ENCODE measurements at places on chromosomes 5 and 9.

GRCh38 chr9:123438321-123438720 lies 82.3 kb downstream of the CRB2 start:
- DNase-seq: no peak

GRCh38 chr5:128506643-128507042 lies 31.4 kb downstream of the FBN2 start:
- no peak for DNase-seq

DNA sequence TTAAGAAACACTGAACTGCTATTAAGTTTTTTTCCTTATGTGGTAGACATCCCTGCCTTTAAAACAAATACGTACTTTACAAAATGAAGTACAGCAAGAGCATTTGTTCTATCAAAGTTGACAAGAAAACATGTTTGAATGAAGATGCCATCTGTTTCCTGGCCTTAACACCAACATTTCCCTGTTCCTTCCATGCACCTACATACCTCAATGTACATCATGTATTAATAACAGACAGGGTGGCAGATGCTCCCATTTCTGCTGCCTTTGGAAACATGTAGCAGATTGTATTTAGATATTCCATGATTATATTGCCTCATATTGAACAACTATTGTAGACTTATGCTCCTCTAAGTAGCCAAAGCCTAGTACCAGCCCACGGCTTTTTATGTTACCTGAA lies 104.4 kb downstream of the PJA2 start:
- no peak for DNase-seq

DNA sequence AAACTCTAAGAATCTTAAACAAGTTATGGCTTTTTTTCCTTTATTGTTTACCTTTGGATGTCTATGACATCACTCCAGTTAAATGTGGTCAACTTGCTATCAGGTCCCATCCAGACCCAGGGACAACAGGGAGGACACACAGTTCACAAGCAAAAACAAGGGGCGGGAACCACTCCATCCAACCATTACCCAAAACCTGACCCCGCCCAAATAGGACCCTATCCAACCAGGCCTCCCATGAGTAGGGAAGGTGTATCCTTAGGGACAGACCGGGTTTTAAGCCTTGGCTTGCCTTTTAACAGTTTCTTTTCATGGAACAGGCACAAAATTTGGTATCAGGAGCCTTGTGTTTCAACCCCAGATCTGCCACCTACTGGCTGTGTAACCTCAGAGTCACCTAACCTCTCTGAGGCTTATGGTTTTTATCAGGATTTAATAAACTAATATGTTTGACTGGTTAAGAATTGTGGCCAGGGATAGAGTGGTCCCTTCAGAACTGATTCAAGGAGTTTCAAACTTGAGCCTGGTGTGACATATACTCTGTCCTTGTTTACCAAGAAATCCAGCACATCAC lies 127.7 kb upstream of the RAD23B start:
- DNase-seq: no peak

DNA sequence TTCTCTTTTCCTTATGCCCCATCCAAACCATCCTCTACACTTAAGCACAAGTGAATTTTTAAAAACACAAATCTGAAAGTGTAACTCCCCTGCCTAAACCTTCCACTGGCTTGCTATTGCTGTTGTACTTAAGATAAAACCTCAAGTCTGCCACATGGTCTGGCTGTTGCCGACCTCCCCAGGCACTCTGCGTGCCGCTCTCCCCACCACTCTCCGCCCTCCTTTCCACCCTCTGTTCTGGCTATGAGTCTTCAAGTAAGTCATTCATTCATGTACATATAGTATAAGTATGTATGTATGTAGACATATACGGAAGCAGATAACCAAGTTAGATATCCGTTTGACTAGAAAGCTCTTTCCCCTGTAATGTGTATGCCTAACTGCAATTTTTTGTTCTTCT lies 94.7 kb upstream of the ANKRD55 start:
- DNase-seq: peak; percentile 18

DNA sequence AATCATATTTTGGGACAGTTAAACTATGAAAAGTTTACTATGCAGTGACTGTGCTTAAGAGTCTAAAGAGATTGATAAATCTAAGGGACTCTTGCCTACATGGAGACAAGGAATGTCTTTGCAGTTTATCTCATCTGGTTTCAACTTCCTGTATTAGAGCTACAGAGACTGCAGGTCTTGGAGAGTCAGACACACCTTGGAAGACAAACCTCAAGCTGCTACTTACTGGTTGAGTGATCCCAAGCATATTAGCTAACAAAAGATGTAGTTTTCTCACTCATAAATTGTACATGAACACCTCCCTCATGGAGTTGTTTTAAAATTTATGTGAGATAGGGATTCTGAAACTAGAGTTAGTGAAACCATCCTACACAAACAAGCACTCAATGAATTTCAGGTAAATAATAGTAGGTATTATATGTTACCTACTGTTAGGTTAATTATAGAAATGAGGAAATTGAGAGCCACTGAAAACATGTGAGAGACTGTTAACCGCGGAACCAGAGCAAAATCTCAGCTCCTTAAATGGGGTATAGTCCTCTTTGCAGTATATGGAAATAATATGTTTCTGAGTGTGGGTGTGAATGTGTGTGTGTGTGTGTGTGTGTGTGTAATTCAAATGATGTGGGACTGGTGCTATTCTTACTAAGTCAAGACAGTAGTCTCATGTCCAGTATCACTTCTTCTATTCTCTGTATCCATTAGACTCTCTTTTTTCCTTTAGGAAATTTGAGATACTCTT lies 752.1 kb downstream of the DTWD2 start:
- DNase-seq: no peak

DNA sequence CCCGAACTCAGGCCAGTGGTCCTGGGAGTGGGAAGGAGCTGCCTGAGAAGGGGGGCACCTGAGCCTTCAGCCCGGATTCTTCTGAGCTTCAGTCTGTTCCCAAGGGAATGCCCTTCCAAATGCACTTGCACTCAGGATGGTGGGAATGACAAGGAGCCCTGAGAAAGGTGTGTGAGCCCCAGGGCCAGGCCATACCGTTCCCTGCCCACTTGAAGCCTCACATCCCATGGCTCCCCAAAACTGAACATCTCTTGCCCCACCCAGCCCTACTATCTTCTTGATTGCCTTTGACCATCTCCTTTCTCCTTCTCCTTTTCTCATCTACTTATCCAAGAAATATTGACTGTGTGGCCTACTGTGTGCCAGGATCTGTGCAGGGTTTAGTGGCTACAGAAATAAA lies 84.4 kb upstream of the HSPA9 start:
- no peak for DNase-seq

GRCh38 chr5:34058532-34058931 lies 15.5 kb upstream of the C1QTNF3 start:
- no peak for DNase-seq

DNA sequence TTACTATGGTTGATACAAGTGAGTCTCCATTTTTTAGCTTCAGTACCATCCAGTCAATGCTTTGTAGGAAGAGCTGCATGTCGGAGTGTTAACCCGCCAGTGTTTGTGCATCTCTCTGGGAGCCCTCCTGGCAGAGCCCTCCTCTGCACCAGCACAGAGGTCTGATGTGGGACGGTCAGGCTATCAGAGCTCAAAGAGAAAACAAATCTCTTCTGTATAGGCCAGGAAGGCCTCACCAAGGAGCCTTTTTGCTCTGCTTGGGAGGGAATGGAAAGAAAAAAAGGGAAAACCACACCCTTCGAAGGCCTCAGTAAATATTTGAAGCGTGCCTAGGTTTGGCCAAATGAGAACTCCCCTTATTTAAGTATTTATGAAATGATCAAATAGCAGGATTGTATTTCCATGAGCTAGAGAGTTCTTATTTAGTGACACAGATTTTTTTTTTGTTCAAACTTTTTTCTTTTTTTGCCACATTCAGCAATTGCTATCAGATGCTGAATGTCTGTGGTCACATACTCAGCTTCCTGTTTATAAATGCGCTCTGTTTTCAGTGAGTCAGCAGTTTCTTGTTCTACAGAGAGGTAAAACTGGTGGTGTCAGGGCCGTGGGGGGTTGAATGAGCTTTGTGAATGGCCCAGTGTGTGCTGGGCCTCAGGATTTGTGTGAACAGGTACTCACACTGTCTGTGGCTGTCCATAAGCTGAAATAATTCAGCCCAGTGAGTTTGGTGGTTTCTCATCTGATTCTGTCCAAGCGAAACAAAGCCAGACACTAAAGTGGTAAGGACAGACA lies 226.6 kb downstream of the SNX18 start:
- peak; percentile 94 for DNase-seq

DNA sequence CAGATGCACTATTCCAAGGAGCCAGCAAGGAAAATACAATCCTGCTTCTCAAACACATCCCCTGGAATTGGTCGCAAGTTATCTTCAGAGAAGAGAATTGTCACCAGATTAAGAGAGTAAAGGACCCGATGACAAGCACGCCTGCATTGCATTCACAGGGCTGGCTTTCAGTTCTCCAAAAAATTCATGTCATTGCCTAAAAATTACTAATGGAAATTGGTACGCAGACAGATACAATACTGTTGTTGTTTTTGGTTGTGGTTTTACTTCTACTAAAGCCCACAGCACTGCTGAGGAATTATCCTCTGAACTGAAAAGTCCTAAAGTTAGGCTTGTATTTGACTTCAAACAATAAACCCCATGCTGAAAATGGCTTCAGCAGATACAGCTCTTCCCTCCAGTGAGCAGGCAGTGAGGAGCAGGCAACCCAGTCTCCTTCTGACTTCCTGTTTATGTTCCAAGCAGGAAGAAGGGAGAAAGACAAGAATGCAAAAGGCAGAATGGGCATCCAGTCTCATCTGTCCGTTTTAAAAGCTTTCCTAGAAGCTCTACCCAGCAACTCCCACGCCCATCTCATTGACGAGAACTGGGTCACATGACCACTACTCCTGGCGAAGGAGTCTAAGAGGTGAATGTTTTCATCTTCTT lies 80.6 kb upstream of the ZNF366 start:
- no peak for DNase-seq

DNA sequence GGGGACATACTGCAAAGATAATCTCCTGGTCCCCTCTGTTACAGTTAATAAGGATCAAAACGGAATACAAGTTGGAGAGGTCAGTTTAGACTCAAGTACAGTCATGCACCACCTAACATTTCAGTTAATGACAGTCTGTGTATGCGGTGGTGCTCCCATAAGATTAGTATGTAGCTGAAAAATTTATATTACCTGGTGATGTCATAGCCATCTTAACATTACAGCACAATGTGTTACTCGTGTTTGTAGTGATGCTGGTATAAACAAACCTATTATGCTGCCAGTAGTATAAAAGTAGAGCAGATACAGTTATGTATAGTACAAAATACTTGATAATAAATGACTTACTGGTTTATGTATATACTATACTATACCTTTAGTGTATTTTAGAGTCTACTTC lies 207.9 kb downstream of the GDNF start:
- no peak for DNase-seq

All from RPMI7951 (cell line).